Astrocyte (in vitro differentiated cells and primary cell): ENCODE measurements at places on chromosomes 7 and 10. TPM values are rescaled to one million over a fixed set of nuclear protein-coding genes. Genes with fewer than 3 reads are reported as not detected.

- no peak for DNase-seq
- no peaks in the 10 kb centered on the region for H3K36me3 ChIP-seq
- H3K27ac ChIP-seq = no peak overlapping the region
- peaks cover 12% of the 10 kb centered on the region for H3K4me1 ChIP-seq
- no peaks in the 10 kb centered on the region for H3K27me3 ChIP-seq
These were observed 2.8 kb upstream of the CUL1 start for GRCh38 chr7:148695953-148696352.

DNA sequence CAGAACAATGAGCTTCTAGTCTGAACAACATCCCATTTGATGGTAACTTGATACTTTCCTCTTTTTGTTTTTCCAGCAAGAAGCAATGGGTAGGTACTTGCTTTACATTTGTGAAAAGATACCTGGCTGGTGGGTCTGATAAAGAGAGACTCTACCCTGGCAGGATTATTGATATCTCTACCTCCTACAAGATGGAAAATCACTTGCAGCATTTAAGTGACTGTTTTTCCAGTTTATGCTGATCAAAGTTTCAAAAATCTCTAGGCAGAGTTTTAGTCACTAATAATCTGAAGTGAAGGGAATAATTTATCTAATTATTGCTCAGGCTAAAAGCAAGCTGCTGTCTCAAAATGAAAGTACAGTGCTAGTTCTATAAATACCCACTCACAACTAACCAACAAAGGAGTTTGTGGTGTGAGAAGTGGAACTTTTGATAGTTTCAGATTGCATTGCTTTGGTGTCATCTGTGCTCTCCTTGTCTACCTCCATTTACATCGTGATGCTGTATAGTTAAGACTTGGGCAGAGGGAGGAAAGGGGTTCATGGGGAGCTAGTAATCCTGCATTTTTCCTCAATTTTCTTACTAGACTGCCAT is 86.0 kb upstream of the ANKRD1 start:
- no peaks in the 10 kb centered on the region for H3K4me1 ChIP-seq
- no peak for DNase-seq
- H3K36me3 ChIP-seq = no peaks in the 10 kb centered on the region

The SNX10 gene
- total RNA-seq = 5.4 and 6.3 TPM in 2 replicates

DNA sequence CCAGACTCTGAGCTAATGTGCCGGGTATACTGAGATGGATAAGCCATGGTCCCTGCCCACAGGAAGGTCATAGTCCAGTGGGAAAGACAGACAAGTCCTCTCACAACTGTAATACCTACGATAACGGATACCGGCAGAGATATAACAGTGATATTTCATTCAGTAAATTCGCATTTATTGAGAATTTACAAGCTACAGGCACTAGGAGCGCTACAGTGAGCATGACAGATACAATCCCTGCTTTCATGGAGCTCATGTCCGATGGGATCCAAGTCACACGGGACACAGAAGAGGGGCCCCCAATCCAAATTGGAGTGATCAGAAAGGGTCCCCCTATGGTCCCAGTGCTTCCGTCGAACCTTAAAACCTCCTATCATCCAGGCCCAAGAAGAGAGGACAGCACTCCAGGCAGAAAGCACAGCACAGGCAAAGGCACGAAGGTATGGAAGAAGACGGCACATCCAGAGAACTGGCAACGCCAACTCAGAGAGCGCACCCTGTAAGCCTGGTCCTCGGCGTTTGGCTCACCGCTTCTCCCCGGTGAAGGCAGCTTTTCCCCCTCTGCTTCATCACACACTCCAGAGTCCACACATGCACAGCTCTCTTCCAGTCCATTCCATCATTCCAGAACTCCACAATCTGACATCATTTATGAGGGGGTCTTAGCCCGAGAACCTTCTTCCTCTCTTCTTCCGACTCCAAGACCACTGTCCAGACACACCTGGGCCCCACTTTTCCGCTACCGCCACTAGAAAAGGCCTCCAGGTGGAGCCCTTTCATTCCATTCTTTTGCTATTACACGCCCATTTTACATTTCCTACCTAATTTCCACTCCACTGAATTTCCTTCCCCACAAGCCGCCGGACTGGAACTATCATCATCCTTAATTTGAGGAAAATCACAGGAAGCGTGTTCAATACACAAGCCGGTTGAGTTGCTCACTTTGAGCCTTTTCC is 47.8 kb upstream of the NKX2-3 start:
- no peaks in the 10 kb centered on the region for H3K36me3 ChIP-seq
- no peak overlapping the region for H3K4me3 ChIP-seq
- H3K27me3 ChIP-seq = peaks cover 5% of the 10 kb centered on the region
- H3K27ac ChIP-seq = no peak overlapping the region
- no peak for DNase-seq

DNA sequence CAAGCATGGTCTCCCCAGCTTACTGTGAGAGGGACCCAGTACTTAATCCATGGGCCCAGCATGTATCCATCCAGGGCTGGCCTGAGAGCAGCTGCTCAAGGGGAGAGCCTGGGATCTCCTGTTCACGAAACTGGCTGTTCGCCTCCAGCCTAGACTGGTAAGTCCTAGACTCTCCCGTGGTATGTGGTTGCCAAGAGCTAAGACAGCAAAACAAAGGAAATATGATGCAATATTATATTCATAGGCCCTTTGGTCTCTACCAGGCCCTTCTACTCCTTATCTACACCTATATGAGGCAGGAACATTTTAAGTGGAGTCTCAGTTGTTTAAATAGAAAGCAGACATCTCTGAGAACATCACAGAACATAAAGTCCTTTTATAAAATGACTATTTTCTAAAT is 28.9 kb upstream of the STK17A start:
- no peaks in the 10 kb centered on the region for H3K36me3 ChIP-seq
- H3K4me1 ChIP-seq = no peaks in the 10 kb centered on the region
- no peak overlapping the region for H3K4me3 ChIP-seq
- peak; percentile 19 for DNase-seq
- H3K27ac ChIP-seq = no peak overlapping the region

GRCh38 chr10:58513188-58514110 is 777 bp downstream of the BICC1 start:
- peak overlapping the region; percentile 80 for H3K27ac ChIP-seq
- peak; percentile 74 for DNase-seq
- H3K4me3 ChIP-seq = peak overlapping the region; percentile 84
- H3K27me3 ChIP-seq = no peaks in the 10 kb centered on the region
- H3K36me3 ChIP-seq = no peaks in the 10 kb centered on the region
- peaks cover 22% of the 10 kb centered on the region for H3K4me1 ChIP-seq

DNA sequence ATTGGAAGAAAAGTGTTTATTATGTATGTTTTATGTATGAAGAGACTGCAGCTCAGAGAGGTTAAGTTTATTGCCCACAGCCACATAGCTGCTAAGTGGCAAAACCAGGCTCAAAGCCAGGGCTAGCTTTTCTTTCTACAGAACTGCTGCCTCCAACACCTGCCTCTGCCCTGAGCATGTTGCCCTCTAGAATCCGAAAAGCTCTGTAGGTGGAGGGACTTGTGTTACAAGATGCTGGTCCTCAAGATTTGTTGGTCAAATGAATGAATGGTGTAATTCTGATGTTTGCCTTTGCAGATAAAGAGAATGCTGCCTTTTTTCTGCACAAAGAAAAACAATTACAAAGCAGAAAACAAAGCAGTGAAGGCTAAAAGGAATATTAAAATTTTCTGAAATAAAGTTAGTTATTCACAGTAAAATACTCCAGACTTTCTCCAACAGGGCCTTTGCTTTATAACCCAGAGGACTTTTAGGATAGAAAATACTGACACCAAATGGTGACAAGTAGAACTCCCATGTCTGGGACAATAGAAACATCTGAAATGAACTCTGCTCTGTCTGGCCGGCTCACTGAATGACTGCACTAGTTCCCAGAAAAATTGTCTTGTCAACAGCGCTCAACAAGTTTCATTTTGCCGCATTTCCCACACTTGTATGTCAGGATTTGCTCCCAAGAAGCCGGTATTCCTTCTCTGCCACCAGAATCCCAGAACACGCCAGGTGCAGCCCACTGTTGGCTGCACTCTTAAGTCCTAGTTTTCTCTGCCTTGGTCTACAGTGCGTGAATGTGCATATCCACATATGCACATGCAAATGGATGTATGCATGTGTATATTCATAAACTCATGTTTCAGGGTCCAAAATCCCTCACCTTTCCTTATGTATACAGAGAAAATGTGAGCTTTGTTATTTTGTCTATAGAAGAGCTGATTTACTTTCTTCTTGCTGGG is 11.0 kb upstream of the DNTT start:
- peak; percentile 7 for DNase-seq
- peaks cover 4% of the 10 kb centered on the region for H3K27me3 ChIP-seq
- no peaks in the 10 kb centered on the region for H3K4me1 ChIP-seq
- no peak overlapping the region for H3K4me3 ChIP-seq
- H3K27ac ChIP-seq = no peak overlapping the region

GRCh38 chr10:132634947-132635271 is 97.3 kb downstream of the INPP5A start:
- H3K27ac ChIP-seq = no peak overlapping the region
- no peaks in the 10 kb centered on the region for H3K36me3 ChIP-seq
- no peak overlapping the region for H3K4me3 ChIP-seq

The SLC13A1 gene
- total RNA-seq = not detected in 2 replicates

The TRIM73 gene
- 6.1 and 6.9 TPM in 2 replicates for total RNA-seq

GRCh38 chr10:42941790-42942189 is 135.1 kb upstream of the RET start:
- H3K4me1 ChIP-seq = no peaks in the 10 kb centered on the region
- H3K27me3 ChIP-seq = no peaks in the 10 kb centered on the region
- no peak for DNase-seq
- H3K4me3 ChIP-seq = no peak overlapping the region

- H3K4me3 ChIP-seq = peak overlapping the region; percentile 64
- no peaks in the 10 kb centered on the region for H3K27me3 ChIP-seq
- no peak for DNase-seq
- no peak overlapping the region for H3K27ac ChIP-seq
- no peaks in the 10 kb centered on the region for H3K36me3 ChIP-seq
- peaks cover 4% of the 10 kb centered on the region for H3K4me1 ChIP-seq
These were observed 106.2 kb downstream of the SNX10 start for GRCh38 chr7:26397796-26398426.

DNA sequence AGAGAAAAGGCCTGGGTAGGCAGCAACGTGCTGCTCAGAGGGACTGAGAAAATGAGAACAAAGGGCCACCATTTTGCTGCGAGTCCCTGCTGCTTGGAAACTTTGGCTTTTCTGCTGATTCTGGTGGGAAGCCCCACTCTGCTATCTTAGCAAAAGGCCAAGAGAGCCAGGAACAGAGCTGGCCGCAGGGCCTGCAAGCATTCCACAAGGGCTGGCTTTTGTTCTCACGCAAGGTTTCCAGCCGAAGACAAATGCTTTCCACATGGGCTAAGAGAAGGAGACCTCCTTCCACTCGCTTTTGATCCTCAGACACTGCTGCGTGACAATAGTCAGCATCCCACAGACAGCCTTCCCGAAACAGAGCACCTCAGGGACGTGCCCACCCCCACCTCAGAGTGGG is 163.1 kb downstream of the ARHGAP12 start:
- no peaks in the 10 kb centered on the region for H3K27me3 ChIP-seq
- no peaks in the 10 kb centered on the region for H3K36me3 ChIP-seq
- peaks cover 16% of the 10 kb centered on the region for H3K4me1 ChIP-seq
- no peak overlapping the region for H3K27ac ChIP-seq

The ZNF786 gene
- 7.8 and 9.9 TPM in 2 replicates for total RNA-seq

DNA sequence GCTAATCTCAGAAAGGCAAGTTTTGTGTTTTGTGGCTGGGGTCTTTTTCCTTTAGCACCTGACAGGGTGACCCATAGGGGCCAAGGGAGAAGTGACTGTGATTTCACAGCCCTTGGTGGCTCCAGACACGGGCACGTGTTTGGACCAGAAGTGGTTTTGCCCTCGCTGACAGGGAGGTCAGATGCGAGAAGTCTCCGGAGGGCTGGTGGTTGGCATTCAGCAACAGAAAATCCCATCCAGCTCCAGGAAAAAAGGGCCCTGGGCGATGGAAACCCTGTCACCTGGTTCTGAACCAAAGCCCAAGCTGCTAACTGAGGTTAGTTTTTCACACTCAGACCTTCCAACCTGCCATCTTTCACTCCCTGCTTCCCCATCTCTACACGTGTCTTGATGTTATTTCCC is 272.9 kb downstream of the TRIL start:
- no peaks in the 10 kb centered on the region for H3K36me3 ChIP-seq
- H3K27ac ChIP-seq = peak overlapping the region; percentile 98
- peak overlapping the region; percentile 88 for H3K4me3 ChIP-seq
- no peaks in the 10 kb centered on the region for H3K27me3 ChIP-seq

DNA sequence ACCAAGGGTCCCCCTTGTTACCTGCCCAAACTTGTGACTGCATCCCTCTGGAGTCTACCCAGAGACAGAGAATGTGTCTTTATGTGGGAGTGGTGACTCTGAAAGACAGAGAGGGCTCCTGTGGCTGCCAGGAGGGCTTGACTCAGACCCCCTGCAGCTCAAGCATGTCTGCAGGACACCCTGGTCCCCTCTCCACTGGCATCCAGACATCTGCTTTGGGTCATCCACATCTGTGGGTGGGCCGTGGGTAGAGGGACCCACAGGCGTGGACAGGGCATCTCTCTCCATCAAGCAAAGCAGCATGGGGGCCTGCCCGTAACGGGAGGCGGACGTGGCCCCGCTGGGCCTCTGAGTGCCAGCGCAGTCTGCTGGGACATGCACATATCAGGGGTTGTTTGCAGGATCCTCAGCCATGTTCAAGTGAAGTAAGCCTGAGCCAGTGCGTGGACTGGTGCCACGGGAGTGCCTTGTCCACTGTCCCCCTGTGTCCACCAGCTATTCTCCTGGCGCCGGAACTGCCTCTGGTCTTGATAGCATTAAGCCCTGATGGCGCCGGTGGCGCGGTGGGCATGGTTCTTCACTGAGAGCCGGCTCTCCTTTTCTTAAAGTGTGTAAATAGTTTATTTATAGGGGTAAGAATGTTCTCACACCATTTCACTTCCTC is 19.4 kb upstream of the SH2D4B start:
- H3K27ac ChIP-seq = no peak overlapping the region
- H3K4me1 ChIP-seq = peaks cover 10% of the 10 kb centered on the region
- no peaks in the 10 kb centered on the region for H3K27me3 ChIP-seq
- H3K36me3 ChIP-seq = peaks cover 45% of the 10 kb centered on the region

GRCh38 chr7:144709066-144709465 is 126.8 kb downstream of the TPK1 start:
- no peak overlapping the region for H3K27ac ChIP-seq
- H3K36me3 ChIP-seq = no peaks in the 10 kb centered on the region
- no peak overlapping the region for H3K4me3 ChIP-seq

The NUTM2D gene
- total RNA-seq = 6.2 and 6.9 TPM in 2 replicates

GRCh38 chr10:123007558-123008354 is 839 bp downstream of the IKZF5 start:
- peak overlapping the region; percentile 94 for H3K27ac ChIP-seq
- H3K4me1 ChIP-seq = peaks cover 15% of the 10 kb centered on the region
- H3K27me3 ChIP-seq = no peaks in the 10 kb centered on the region
- no peaks in the 10 kb centered on the region for H3K36me3 ChIP-seq
- peak; percentile 45 for DNase-seq

- no peak overlapping the region for H3K4me3 ChIP-seq
- H3K36me3 ChIP-seq = no peaks in the 10 kb centered on the region
- no peaks in the 10 kb centered on the region for H3K4me1 ChIP-seq
- H3K27me3 ChIP-seq = no peaks in the 10 kb centered on the region
- H3K27ac ChIP-seq = no peak overlapping the region
- no peak for DNase-seq
These were observed 135.3 kb upstream of the MEOX2 start for GRCh38 chr7:15821484-15822427.

The CARD11 gene
- 6.6 and 9.5 TPM in 2 replicates for total RNA-seq

GRCh38 chr7:69095649-69096048 is 502.6 kb upstream of the AUTS2 start:
- H3K27ac ChIP-seq = no peak overlapping the region
- DNase-seq = peak; percentile 23
- no peaks in the 10 kb centered on the region for H3K36me3 ChIP-seq

GRCh38 chr10:113557903-113558321 is 5.1 kb downstream of the HABP2 start:
- H3K36me3 ChIP-seq = no peaks in the 10 kb centered on the region
- H3K27ac ChIP-seq = no peak overlapping the region
- H3K4me3 ChIP-seq = peak overlapping the region; percentile 33
- no peak for DNase-seq
- H3K27me3 ChIP-seq = peaks cover 11% of the 10 kb centered on the region

The NEBL gene
- 3.7 and 6.0 TPM in 2 replicates for total RNA-seq
